ENCODE measurements at places on chromosomes 5 and 9. TPM values are rescaled to one million over a fixed set of nuclear protein-coding genes. Genes with fewer than 3 reads are reported as not detected.

IFNA2 gene
- total RNA-seq = not detected

ZNF169 gene
- 7.0 TPM for total RNA-seq

PCDHB6 gene
- total RNA-seq = 0.28 TPM

ADRA1B gene
- not detected for total RNA-seq

BTNL9 gene
- 0.89 TPM for total RNA-seq

EIF4E1B gene
- 0.63 TPM for total RNA-seq

ANKRD18B gene
- total RNA-seq = 13.8 TPM

- no peak for DNase-seq
- H3K4me1 ChIP-seq = no peaks in the 10 kb centered on the region
- no peak overlapping the region for H3K27ac ChIP-seq
- H3K4me3 ChIP-seq = no peak overlapping the region
- H3K36me3 ChIP-seq = no peaks in the 10 kb centered on the region
These were observed 13.5 kb downstream of the IL12B start for GRCh38 chr5:159316519-159317383.

DNA sequence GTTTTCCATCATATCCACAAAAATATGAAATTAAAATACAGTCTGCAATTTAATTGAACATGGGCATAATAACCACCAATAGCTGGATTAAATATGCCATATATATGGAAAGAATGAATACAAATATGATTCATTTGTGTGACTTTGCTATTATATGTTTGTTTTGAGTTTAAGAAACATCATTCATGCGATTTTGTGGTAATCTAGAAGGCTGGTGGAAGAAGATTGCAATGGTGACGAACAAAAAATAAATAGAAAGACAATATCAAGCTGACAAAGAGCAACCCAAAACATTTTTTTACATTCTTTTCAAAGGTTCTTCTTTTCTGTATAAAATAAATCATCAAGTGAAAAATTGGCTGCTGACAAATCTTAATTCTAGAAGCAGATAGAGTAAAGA lies 610.0 kb downstream of the MAT2B start:
- H3K36me3 ChIP-seq = no peaks in the 10 kb centered on the region
- DNase-seq = no peak
- no peaks in the 10 kb centered on the region for H3K4me1 ChIP-seq
- no peaks in the 10 kb centered on the region for H3K27me3 ChIP-seq
- no peak overlapping the region for H3K4me3 ChIP-seq
- no peak overlapping the region for H3K27ac ChIP-seq

DNA sequence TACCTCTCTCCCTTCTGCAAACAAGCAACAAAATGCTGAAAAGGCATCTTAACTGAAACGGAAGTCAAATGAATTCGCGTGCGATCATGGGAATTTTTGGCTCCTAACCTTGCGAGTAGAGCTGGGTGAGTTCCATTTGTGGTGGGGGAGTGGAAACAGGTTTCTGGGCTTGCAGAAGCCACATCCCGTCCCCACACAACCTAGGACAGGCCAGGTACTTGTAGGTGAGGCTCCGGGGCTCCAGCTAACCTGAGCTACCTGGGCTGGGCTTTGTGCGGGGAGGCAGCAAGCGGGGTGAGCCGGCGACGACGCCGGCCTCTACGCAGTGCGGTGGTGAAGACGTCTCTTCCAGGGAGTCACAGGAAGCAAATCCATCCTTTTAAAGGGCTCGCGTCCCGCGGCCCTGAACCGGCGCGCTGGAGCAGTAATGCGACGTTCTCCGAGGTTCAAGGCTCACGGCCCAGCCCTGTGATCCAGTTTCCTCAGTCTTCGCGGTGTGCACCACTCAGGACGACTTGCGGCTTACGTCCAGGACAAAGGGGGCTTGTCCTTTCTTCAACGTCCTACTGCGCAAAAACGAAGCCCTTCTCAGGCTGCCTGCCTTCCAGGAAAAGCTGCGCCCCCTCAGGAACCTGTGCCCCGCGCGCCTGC lies 567 bp upstream of the SPIN1 start:
- H3K4me1 ChIP-seq = peaks cover 2% of the 10 kb centered on the region
- peak overlapping the region; percentile 87 for H3K4me3 ChIP-seq
- H3K36me3 ChIP-seq = no peaks in the 10 kb centered on the region
- no peaks in the 10 kb centered on the region for H3K27me3 ChIP-seq
- DNase-seq = no peak

DNA sequence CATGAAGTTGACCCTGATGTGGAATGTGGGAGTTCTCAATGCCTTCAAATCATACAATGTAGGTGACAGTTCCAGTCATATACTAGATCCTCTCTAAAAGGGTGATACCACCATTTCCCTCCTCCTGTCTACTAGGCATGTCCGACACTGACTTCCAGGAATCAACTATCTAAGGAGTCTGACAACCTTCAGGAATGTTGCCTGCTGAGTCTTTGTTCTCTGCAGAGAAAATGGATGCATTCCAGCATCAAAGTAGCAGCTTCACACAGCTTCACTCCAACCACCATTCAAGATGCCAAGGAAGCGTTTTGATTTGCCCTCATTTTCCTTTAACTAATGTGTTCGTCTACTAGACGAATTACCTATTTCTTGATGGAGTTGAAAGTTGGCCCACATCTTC lies 530.2 kb downstream of the EBF1 start:
- no peak overlapping the region for H3K27ac ChIP-seq
- H3K4me3 ChIP-seq = no peak overlapping the region
- H3K27me3 ChIP-seq = no peaks in the 10 kb centered on the region
- no peaks in the 10 kb centered on the region for H3K36me3 ChIP-seq
- no peak for DNase-seq
- H3K4me1 ChIP-seq = no peaks in the 10 kb centered on the region

DNA sequence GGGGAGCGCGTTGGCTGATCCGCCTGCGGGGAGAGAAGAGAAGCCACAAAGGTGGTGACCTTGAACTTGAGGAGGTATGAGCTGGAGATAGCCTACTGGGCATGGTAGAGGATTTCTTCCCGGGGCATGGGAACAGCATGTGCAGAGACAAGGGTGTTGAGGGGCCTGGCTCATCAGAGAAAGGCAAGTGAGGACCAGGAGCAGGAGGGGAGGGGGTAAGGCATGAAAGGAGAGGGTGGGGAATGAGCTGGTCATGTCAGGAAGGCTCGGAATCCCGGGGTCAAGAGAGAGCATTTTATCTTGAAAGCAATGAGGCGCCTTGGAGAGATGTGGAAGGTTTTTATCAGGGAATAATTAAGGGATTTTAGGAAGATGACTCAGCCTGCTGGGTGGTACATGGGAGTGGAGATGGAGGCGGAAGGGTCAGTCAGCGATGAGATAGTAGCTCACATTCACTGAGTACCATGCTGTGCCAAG lies 121.1 kb downstream of the LHX2 start:
- H3K27me3 ChIP-seq = no peaks in the 10 kb centered on the region
- no peak for DNase-seq
- H3K4me3 ChIP-seq = no peak overlapping the region

DNA sequence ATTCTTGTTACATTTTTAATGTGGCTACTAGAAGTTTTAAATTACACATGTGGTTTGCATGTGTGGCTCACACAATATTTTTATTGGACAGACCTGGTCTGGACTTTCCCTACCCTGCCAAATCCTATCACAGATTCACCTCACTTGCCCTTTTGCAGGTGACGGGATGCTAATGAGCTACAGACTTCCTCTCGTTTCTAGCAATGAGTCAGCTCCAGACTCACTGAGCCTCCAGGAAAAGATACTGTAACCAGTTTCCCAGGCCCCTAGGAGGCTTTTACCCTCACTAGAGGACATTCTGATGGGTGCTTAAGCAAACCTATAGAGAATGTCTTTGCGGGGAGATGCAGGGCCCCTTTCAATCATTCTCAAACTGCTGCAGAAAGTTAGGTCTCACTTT lies 135.4 kb downstream of the WDR41 start:
- DNase-seq = no peak
- no peak overlapping the region for H3K4me3 ChIP-seq
- no peaks in the 10 kb centered on the region for H3K36me3 ChIP-seq
- H3K4me1 ChIP-seq = no peaks in the 10 kb centered on the region

DNA sequence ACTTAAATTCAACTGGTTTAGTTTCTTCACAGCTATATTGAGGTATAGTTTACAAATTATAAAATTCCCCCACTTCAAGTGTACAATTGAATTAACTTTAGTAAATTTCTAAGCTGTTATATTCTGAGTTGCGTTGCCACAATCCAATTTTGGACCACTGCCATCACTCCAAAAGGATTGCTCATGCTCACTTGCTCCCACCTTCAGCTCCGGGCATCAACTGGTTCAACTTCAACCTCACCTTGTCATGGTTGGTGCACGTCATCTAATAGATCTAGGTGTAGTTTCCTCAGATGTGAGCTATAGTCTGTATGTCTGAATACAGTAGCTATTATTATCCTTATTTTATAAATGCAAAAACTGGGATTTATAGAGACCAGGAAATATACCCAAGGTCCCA lies 942.5 kb upstream of the WWC1 start:
- no peak overlapping the region for H3K27ac ChIP-seq
- H3K36me3 ChIP-seq = no peaks in the 10 kb centered on the region
- H3K4me3 ChIP-seq = no peak overlapping the region
- no peak for DNase-seq
- H3K4me1 ChIP-seq = no peaks in the 10 kb centered on the region
- no peaks in the 10 kb centered on the region for H3K27me3 ChIP-seq

- H3K36me3 ChIP-seq = no peaks in the 10 kb centered on the region
- no peak overlapping the region for H3K27ac ChIP-seq
- H3K4me1 ChIP-seq = peaks cover 12% of the 10 kb centered on the region
- H3K4me3 ChIP-seq = no peak overlapping the region
These were observed 30.0 kb downstream of the ROPN1L start for GRCh38 chr5:10471677-10472076.

- no peaks in the 10 kb centered on the region for H3K4me1 ChIP-seq
- no peak overlapping the region for H3K4me3 ChIP-seq
- H3K27me3 ChIP-seq = no peaks in the 10 kb centered on the region
- DNase-seq = no peak
- H3K36me3 ChIP-seq = no peaks in the 10 kb centered on the region
These were observed 98.2 kb downstream of the MARCHF3 start for GRCh38 chr5:126931963-126932660.
